ENCODE measurements at places on chromosomes 2 and 18.

DNA sequence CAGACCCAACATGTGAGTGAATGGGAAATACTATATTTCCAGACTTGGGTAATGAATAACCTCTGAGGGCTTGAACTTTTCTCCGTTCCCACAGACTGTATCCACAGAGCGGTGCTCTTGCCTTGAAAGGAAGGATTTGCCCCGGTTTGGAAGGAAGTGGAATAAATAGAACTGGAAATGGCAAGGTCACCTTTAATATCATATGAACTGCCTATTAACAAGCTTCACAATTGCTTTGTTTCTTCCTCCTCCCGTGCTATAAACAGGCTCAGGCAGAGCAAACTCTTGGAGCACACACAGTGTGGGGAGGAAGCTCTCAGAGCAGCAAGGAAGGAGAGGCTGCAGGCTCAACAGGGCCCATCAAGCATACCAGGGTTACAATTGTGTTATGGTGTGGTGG, 28.5 kb upstream of the DARS1 start:
- DNase-seq, result no peak

DNA sequence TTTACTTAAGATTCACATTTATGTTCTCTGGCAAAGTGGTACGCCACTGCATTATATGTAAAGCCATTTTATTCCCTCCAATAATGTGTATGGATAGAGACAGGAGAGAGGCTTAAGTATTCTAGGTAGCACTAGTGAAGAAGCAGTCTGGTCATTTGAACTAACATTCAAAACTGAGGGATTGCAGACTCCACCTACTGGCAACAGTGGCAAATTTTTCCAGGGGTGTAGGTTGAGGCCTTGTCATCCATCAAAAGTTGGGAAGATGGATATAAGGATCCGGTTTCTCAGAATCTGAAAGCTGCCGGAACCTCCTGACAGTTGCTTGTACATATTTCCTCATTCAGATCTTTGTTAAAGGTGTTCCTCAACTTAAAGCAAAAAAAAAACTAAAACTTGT, 465.5 kb upstream of the FSHR start:
- DNase-seq, result no peak

- DNase-seq, result no peak
Observed at GRCh38 chr2:74576211-74576862, 21.8 kb downstream of the DOK1 start.

DNA sequence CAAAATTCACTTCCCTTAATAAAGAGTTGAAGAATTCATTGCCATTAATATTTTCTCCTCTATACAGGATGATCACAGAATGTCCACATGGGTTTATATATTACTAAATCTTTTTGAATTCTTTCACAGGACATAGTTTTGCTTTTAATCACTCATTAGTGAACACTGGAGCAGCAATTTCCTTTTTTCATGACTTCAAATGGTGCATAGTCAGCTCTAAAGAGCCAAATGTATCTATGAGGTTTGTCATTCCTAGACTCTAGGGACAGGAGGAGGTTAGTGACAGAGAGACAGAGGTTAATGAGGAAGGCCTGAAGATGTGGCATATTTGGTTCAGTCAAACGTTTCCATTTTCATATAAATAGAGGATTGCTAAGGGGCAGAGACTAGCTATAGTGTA, 111.8 kb downstream of the FSHR start:
- no peak for DNase-seq

DNA sequence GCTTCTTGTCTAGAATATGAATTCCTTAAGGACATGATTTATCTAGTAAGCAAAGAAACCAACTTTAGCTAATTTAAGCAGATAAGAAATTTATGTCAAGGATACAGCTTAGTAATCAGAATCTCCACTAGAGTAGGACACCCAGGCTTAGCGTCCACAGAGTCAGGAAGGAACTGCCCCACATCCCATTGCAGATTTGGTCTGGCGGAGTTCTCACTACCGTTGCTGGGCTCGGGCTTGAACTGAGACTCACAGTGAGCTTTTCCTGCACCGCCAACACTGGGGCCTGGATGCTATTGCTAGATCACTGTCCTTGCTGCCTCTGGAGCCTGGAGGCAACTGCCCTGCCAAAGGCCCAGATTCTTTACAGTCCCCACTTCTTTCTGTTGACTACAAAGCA, 68.1 kb downstream of the SMAD4 start:
- DNase-seq, result no peak

GRCh38 chr18:47932190-47932589, 1.7 kb upstream of the SMAD2 start:
- DNase-seq, result no peak

- DNase-seq, result peak; percentile 34
Observed at GRCh38 chr2:82636402-82637020, 1822.6 kb downstream of the SUCLG1 start.

- peak; percentile 49 for DNase-seq
Observed at GRCh38 chr2:217064234-217065011, 204.6 kb upstream of the TNP1 start.

- no peak for DNase-seq
Observed at GRCh38 chr2:218883491-218884490, 3.1 kb downstream of the WNT10A start.

DNA sequence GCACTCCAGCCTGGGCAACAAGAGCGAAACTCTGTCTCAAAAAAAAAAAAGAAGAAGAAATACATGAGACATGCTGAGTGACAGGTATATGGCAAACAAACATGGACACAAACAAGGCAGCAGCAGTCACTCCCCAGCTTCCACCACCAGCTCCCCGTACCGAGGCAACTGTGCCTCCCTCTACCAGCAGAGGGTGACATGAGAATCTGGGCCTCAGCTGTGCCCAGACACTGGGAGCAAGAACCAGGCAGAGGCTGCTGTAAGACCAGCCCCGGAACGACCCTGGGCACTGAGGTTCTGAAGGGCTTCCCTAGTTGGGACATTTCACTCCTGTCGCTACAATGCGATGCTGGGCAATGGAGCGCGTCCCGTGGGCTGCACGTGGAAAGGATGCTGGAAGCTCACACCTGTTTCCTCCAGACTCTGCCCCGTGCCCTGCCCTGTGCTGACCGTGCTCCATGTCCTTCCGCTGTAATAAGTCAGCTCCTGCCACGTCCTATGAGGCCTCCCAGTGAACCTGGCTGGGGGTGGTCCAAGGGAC, 37.1 kb downstream of the BOK start:
- no peak for DNase-seq

DNA sequence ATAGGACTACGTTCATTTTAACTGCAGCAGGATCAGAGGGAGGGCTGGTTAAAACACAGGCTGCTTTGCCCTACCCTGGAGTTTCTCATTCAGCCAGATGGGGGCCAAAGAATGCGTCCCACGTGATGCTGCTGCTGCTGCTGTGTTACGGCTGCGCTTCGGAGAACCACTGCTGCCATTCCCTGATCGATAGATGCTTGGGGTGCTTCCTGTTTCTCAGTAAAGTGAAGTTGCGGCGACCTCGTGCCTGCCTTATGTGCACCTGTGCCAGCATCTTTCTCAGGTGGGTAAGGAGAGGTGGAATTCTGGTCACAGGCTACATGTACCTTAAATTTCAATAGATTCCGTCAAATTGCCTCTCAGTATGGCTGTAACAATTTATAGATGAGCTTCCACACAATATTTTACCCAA, 24.7 kb upstream of the TOGARAM2 start:
- DNase-seq, result peak; percentile 53

- DNase-seq, result no peak
Observed at GRCh38 chr2:235160281-235160810, 208.5 kb downstream of the SH3BP4 start.

- DNase-seq, result no peak
Observed at GRCh38 chr18:79367989-79368388, 27.7 kb upstream of the NFATC1 start.

DNA sequence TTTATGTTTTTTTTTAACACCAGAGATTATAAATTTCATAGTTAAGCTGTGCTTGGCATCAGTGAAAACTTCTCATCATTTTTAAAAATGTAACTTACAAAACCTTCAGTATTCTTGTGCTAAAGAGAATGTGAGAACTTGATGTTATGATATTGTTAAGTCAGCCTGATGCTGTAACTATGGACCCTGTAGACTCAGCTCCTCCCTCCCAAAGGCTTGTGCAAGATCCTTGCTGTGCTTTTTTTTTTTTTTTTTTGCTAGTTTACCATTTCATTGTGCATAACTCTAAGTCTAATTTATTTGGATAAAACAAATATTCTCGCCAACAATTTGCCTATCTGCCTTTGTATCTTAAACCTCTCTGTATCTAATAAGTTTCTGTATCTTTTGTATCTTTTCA, 12.9 kb upstream of the TFPI start:
- peak; percentile 53 for DNase-seq

DNA sequence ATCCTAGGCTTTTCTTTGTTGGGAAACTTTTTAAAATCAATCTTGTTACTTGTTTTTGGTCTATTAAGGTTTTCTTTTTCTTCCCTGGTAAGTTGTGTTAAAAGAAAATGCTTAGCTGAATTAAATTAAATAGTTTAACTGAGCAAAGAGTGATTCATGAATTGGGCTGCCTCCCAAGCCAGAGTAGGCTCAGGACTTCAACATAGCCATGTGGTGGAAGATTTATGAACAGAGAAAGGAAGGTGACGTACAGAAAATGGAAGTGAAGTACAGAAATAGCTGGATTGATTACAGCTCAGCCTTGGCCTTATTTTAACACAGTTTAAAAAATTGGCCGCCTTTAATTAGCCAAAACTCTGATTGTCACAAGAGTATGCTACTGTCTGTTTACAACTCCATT, 27.9 kb upstream of the GALNT5 start:
- peak; percentile 57 for DNase-seq

- DNase-seq, result no peak
Observed at GRCh38 chr2:186068139-186068801, 329.7 kb downstream of the FSIP2 start.

GRCh38 chr2:128635361-128635900, 316.8 kb upstream of the HS6ST1 start:
- no peak for DNase-seq

GRCh38 chr18:39344487-39344886, 1778.9 kb upstream of the CELF4 start:
- DNase-seq, result no peak

DNA sequence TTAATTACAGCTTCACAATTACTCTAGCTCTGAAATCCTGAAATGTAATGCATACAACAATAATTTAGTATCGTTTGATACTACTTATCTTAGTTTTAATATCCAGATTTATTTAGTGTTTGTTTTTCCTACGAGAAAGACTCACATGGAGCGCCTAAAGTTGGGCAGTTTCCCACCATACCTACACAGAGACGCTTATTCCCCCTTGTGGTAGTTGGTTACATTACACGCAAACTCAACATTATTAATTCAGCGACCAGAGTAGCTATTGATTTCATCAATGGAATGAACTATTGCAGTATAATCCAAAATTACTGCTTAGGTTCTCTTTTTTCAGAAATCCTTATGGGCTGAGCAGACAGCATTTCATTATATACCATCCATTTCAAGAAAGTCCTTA, 164.0 kb upstream of the REG3G start:
- no peak for DNase-seq

DNA sequence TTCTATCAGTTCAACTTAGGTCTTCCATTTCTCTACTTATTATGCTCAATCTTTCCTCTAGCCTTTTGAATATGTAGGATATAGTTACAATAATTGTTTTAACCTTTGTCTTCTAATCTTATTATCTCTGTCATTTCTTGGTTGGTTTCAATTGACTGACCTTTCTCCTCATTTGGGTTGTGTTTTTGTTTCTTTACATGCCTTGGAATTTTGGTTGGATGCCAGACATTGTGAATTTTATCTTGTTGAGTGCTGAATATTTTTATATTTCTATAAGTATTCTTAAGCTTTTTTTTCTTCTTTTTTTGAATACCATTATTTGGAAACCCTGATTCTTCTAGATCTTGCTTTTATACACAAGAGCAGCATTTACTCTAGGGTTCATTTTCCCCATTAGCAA, 30.7 kb upstream of the TMEM247 start:
- no peak for DNase-seq

- DNase-seq, result no peak
Observed at GRCh38 chr2:115083225-115083624, 640.8 kb downstream of the DPP10 start.

GRCh38 chr2:75041731-75042600, 83.5 kb downstream of the POLE4 start:
- no peak for DNase-seq

- DNase-seq, result no peak
Observed at GRCh38 chr2:65456886-65457285, 24.5 kb upstream of the SPRED2 start.

DNA sequence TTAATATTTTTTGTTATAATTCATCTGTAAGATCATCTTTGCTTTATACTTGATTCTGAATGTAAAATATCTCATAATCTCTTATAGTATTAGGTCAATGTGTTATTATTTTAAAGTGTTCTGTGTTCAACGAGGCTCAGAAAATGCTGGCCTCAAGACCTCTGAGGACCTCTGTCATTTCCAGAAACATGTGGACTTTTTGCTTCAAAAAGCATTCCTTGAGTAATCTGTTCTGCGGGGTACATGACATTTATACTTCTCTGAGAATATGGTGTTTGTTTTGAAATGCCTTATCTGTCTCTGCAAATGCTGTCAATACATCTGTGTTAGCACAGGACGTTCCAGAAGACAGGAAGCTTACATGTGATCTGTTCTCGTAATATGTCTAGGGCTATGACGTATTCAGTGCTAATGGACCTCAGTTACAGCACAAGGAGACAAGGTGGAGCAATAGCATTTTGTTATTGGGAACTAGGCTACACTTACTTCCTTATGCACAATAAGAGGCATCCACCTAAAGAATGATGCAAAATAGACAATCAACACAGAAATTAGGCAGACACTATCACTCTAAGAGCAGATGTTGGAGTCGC, 37.6 kb upstream of the IL1RL1 start:
- peak; percentile 68 for DNase-seq

DNA sequence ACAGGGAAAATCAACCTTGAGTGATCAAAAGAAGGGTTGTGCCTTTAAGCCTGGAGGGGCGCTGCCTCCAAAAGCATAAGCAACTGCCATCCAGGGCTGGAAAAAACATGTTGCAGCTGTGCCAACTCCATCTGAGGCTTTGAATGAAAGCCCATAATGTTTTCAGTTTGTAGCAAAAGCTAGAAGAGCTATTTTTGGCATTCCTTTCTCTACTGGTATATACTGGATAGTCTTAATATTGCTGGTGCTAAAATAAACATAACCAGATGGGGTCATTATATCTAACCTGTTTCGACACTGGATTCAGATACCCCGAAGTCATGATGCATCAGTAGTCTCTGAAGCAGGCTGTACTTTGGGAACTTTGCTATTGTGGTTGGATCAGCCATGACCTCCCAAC, 25.1 kb downstream of the ANXA4 start:
- peak; percentile 25 for DNase-seq

- DNase-seq, result no peak
Observed at GRCh38 chr18:14974576-14974975, 226.6 kb downstream of the ANKRD30B start.

Data from brain microvascular endothelial cell (primary cell).